ENCODE measurements at places on chromosomes 5 and 9. TPM values are rescaled to one million over a fixed set of nuclear protein-coding genes. Genes with fewer than 3 reads are reported as not detected.

MRPL50 gene
- total RNA-seq: 15.3 TPM

MLANA gene
- not detected for total RNA-seq

IL9 gene
- total RNA-seq: not detected

FAM153A gene
- 0.56 TPM for total RNA-seq

TOR1A gene
- total RNA-seq: 35.8 TPM

IRX2 gene
- total RNA-seq: 0.56 TPM

CNOT8 gene
- total RNA-seq: 64.6 TPM

PCDHGC5 gene
- total RNA-seq: 2.0 TPM

AGXT2 gene
- total RNA-seq: not detected

CYLC2 gene
- not detected for total RNA-seq

PTGER4 gene
- total RNA-seq: 9.6 TPM

PRRX2 gene
- total RNA-seq: 3.9 TPM

QRFP gene
- total RNA-seq: not detected

TJP2 gene
- total RNA-seq: 74.4 TPM

FBP1 gene
- total RNA-seq: not detected

HMMR gene
- total RNA-seq: 11.8 TPM
